ENCODE measurements at places on chromosomes 1 and 21.

DNA sequence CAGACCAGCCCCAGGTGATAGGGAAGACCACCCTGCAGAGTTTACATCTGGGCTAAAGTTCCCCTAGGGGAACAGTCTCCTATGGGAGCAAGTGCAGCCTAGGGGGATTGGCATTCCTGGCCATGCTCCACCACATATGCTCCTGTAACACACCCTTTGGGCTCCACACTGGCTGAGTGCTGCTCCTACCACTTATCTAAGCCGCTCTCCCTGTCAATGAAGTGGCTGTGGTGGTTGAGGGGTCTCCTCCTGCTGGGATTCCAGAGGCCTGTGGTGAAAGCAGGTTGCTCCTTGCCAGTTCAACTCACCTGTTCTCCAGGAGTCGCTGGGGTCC lies 51.1 kb downstream of the COL24A1 start:
- no peak for DNase-seq

GRCh38 chr21:46243960-46244361 lies 15.4 kb upstream of the LSS start:
- no peak for DNase-seq

DNA sequence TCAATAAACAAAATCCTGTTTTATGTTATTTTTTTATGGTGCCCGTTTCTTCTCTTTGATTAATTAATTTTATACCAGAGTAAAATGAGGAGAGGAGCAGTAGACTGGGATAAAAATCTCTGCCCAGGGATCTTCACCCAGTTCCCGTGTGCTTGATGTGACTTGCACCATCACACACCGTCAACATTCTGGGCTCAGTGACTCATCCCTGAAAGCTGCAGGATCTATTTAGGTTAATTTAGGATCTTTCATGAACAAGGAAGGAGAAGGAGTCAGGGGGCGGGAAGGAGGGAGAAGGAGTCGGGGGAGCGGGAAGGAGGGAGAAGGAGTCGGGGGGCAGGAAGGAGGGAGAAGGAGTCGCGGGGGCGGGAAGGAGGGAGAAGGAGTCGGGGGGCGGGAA lies 182.4 kb downstream of the SMYD3 start:
- no peak for DNase-seq

GRCh38 chr1:27416387-27417111 lies 24.1 kb downstream of the GPR3 start:
- DNase-seq, result peak; percentile 79
